ENCODE measurements at places on chromosomes 2 and 18. TPM values are rescaled to one million over a fixed set of nuclear protein-coding genes. Genes with fewer than 3 reads are reported as not detected.
A peak's percentile ranks its signal among the peaks of the same experiment; 100 is the strongest.

DNA sequence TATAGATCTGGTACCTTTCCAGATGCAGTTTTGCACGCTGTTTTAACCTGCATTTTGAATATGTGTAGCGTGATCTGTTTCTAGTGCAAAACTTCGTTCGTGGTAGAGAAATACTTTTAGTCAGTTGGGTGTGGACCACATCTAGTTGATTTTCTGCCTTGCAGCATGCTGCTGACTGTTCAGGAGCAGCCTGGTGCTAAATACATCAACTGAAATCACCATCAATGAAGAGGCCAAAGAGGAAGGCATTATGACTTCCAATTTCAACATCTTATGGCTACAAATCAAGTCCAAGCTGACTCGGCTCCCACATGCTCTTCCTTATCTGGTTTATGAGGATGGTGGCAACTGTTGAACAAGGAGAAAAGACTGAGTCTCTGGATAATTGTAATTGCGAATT, 298.5 kb downstream of the ZNF521 start:
- no peak for DNase-seq

GRCh38 chr18:63005306-63005705, 290.0 kb downstream of the PHLPP1 start:
- no peak for DNase-seq

KCNG3 gene
- polyA plus RNA-seq = 0.19 TPM

CXCR1 gene
- not detected for polyA plus RNA-seq

- no peak for DNase-seq
These were observed 29.5 kb downstream of the KIAA2012 start for GRCh38 chr2:202102425-202103000.

DNA sequence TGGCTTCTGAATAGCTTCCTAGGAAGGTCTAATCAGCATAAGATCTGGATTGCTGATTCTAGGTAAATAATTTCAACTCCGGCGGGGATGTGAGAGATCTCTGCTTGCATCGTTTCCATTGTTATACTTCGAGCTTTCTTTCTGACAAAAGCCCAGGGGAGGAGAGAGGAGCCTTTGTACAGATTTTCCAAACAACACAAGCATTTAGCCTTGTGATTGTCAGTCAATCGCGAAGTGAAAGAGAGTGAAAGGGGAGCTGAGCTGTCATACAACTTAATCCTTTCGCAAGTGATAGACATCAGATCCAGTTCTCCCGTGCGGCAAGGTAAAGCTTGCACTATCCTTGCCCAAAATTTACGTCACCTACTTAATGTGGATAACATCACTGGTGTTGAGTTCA, 26.2 kb downstream of the RALB start:
- DNase-seq = no peak

DNA sequence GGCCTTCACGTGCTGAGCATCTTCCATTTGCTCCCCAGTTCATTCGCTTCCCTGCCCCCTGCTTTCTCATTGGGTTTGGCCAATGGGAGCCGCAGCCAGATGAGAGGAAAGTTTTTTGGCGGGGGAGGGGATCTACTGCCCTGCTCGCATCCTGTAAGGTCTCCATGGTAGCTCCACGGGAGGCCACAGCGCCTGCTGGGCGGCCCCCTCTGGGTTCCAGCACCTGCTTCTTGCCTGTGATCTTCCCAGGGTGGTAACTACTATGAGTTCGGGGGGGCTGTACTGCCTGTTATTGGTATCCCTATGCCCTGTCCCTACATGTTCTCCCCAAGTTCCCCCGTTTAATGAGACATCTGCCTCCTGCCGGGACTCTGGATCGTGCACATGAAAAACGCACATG, 57.2 kb downstream of the INPP5D start:
- no peak for DNase-seq

LOXL3 gene
- polyA plus RNA-seq = 2.4 TPM

DNA sequence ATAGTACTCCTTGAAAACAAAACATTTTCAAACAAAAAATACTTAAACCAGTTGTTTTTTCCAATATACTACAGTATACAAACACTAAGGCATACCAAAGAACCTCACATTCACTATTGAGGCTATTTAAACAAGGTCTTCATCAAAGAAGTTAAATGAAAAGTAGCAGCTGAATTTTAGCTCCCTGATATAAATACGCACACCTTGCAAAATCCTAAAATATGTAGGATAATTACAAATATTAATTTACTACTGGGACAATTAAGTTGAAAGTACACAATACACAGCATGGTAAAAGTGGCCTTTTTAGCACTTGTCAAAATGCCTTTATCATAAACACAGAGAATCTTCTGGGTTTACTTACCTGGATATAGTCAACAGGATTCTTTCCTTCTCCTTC, 78.7 kb downstream of the CUL3 start:
- DNase-seq = no peak

DNA sequence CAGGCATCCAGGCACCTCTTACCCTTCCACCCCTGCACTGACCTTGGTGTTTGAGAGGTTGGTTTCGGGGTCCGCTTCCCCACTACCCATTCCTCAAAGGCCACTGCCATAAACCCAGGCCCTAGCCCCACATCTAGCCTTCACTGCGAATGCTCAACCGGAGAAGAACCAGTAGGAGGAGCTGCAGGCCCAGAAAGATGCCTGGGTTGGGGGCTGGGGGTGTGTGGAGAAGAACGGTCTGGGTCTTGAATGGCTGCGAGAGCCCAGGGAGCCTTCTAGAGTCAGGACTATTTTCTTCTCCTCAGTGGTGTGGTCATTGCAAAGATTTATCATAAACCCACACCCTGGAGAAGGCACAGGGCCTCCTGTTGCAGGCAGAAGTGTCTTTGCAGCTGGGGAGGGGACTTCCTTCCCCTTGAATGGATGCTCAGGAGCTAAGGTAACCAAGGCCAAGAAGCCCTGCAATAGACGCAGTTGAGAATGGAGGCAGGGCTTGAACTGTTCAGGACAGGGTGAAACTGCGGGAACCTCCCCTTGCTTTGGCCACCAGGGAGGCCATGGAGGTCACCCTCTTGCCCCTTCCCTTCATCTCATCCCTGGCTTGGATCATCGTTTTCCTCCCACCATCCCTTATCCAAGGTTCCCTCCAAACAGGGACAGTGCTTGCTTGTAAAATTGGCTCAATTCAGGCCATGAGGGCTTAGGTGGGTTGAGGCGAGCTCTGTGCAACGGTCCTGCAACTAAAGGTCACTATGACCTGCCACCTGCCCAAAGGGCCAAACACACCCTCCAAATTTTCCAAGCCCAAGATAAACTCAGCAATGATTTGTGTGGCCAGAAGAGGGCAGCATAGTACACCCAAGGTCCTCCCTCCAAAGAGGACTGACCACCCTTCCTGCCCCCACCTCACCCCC, 20.9 kb downstream of the THNSL2 start:
- DNase-seq = peak; percentile 71

KHK gene
- 538 TPM for polyA plus RNA-seq

Measured in kidney (tissue), 22 donors.